Inflammatory macrophage treated with lipopolysaccharide for 4 hours (primary cell): ENCODE measurements at places on chromosomes 12 and 14.

GRCh38 chr12:49227713-49228112, 37.2 kb upstream of the TUBA1C start:
- no peak for DNase-seq

DNA sequence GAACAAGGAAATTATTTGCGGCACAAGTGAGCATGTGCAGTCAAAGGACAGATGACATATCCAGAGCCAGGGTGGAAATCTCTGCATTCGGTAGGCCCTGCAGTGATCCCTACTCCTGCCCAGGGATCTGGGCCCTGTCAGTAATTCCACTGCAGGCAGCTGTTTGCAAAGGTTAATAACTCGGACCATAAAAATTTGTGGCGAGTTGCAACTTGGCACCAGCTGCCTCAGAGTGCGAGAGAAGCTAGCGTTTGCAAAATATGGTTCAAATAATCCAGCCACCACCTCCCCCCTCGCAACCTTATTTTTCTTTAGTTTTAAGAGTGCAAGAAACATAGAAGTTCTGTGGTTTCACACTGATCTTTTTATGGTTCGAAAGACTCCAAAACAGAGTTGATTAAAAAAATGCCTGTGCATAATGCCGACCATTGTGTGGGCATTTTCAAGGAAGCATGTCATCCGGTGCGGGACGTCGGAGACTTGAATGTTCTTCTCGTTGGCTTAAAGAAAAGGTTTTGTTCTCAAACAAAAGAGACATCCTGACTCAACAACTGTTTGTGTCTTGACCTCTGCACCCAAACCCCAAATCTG, 224.5 kb downstream of the BCL11B start:
- no peak for DNase-seq

DNA sequence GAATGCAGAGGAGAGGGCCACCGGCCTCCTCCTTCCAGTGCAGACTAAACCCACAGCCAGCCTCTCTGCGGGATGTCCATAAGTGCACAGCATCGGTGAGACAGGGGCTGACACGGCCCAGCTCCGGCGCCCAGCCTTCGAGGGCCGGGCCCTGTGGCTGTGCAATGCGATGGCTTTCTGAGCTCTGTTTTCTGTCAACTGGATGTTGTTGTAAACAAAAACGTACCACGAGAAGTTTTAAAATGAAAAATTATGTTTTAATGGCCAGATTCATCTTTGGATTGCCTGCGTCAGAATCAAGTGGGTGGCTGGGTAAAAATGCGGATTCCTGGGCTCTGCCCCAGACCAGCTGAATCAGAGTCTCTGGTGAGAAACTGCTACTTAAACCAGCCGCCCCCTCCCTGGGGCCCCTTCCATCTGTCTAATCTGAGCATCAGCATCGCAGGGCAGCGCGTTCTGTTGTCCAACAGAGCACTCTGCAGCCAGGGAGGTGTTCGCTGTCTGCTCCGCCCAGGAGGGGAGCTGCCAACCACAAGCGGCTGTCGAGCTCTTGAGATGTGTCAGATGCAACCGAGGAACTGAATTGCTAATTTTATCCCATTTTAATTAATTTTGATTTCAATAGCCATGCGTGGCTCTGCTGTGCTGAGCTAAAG, 133.4 kb downstream of the RFLNA start:
- no peak for DNase-seq

GRCh38 chr14:68586896-68587751, 205.7 kb downstream of the ZFP36L1 start:
- DNase-seq, result no peak

DNA sequence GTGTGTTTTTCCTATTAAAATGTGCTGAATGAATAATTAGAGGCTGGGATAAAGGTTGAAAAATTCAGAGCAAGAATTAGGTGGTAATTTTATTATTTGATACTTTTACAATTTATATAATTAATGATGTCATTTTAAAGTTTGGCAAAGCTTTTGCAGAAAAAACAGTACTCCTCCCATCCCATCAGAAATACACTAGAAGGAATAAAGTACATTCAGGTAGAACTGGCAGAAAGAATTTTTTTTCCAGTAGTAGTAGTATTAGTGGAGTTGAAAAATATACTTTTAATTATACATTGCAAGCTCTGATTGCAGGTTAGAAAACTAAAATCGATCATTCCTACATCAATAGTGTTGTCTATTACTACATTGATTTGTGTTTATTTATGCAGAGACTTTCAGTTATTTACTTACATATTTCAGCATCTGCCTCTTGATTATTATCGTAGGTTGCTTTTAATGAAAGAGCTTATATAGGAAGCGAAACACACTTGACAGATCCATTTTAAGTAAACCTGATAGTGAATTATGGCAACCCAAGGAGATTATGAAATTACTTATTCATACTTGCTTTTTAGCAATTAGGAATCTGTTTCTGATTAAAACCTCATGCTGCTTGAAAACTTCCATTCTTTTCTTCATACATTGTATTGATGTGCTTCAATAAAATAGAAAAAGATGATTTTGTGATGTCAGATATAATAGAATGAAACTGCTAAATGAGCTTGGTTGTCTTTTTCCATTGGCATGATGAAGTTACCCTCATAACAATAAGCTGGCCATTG, 10.1 kb downstream of the FOXG1 start:
- no peak for DNase-seq

DNA sequence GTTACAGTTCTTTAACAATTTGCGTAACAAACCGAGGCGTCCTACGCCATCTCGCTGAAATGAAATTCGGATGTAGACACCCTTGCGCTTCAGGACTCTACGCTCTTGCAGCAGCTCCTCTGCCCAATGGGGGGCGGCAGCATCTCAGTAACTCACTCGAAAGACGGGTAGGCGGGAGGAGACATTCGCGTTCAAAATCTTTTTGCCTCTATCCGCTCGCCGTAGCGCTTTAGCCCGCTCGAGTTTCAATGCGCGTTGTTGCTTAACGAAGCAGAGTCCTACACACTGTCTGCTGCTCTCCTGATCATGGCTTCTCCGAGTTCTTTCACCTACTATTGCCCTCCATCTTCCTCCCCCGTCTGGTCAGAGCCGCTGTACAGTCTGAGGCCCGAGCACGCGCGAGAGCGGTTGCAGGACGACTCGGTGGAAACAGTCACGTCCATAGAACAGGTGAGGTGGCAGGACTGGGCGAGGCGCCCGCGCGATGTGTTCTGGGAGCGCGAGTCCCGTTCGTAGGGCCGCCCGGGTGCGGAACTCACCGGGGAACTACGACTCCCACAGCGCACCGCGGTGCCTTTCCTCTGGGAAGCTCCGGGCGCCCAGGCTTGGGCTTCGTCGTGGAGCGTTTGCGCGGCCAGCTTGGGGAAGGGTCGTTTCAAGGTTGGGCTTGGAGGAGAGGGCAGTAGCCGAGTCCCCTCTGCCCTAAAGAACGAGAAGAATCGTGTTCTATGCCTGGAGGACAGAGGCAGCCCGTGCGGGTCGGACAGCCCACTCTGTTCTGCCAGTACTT, at the start of gene FNTB:
TSS of gene FNTB (plus strand) at position 248 of the 790 bp plus-strand sequence. CDS start at position 307, 59 bp downstream.
- DNase-seq, result peak; percentile 99

GRCh38 chr12:943051-943450, 6.4 kb downstream of the RAD52 start:
- DNase-seq, result no peak

- DNase-seq, result no peak
Measured at GRCh38 chr14:87161502-87161901, 831.5 kb downstream of the GALC start.

GRCh38 chr14:105422695-105423487, 3.3 kb downstream of the MTA1 start:
- DNase-seq, result no peak

DNA sequence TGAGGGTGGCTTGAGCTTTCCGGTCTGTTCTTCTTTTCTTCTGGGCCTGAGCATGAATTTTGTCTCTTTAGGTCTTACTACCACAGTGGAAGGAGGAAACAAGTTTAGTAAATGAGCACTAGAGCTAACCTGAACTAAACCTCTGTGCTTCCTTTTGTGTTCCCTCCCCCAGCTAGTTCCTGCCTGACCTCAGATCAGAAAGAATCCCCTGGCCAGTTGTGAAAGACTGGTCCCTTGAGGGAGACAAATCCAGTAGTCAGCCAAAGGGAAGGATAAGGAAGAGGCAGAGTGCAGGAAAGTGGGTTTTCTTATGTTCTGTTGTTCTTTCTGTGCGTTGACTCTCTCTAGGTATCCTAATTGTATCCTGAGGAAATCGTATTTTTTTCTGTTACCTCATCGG, 17.5 kb downstream of the ZNF664 start:
- DNase-seq, result peak; percentile 15

- no peak for DNase-seq
Measured at GRCh38 chr12:2759733-2760132, 35.0 kb upstream of the FKBP4 start.

DNA sequence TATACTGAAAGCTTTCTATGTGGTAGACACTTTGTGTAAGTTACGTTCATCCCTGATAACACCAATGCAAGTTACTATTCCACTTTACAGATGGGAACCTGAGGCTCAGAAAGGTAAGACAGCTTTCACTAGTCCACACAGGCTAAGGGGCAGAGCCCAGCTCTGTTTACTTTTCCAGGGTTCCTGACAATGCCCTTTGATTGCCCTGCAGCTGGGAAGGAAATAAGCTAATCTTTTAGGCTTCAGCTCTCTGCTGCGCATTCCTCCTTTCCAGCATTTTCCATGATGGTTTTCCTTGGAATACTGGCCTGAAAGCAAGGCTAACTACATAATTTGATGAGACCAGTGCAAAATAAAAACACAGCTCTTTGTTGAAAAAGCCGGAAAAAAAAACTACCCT, 185.7 kb upstream of the BTG1 start:
- DNase-seq, result no peak

DNA sequence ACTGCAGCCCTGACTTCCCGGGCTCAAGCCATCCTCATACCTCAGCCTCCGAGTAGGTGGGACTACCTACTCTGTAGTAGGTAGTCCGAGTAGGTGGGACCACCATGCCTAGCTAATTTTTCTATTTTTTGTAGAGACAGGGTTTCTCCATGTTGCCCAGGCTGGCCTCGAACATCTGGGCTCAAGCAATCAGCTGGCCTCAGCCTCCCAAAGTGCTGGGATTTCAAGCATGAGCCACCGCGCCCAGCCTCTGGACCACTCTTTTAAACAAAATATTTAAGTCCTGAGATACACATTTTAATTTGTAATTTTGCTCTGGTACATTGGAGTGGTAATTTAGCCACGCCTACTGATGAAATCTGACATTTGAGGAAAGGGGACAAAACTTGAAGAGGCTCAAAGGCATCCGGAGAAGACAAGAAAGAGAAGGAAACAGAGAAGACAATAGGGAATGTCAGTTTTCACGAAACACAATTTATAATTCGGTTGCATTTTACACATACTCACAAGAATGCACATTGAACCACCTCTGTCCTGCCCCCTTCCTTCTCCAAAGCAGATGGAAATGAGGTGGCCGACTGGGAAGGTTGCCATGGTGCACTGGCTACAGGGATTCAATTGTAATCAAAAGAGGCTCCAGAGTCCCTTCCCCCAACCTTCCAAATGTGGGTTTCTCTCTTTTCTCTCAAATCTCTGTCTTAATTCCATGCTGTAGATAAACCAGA, 9.7 kb upstream of the TUBA1A start:
- DNase-seq, result no peak

- no peak for DNase-seq
Measured at GRCh38 chr12:110971189-110971920, 51.0 kb upstream of the MYL2 start.

- no peak for DNase-seq
Measured at GRCh38 chr12:113299619-113300237, 35.2 kb downstream of the SLC8B1 start.

GRCh38 chr14:76271041-76271755, 104.7 kb upstream of the ESRRB start:
- DNase-seq, result no peak

DNA sequence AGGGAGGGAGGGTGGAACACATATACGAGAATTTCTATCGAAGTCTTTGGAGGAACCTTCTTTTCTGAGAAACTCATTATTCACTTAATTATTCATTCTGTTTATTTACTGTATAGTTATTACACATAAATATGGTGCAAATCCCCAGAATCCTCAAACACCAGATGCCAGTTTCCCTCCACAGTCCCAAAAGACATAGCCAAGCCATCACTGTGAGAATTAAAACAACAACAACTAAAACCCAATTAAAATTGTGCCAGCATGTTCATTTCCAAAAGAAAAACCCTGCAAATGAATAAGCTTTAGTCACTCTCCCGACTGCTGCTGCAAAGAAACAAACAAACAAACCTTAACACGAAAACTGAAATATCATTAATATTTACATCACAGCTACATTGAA, 173.5 kb downstream of the EFCAB11 start:
- DNase-seq, result no peak

GRCh38 chr12:103840462-103840875, 565 bp downstream of the NT5DC3 start:
- DNase-seq, result no peak

GRCh38 chr12:3311491-3312103, 179.4 kb upstream of the PRMT8 start:
- DNase-seq, result no peak

- no peak for DNase-seq
Measured at GRCh38 chr12:11722578-11723138, 73.2 kb downstream of the ETV6 start.

- no peak for DNase-seq
Measured at GRCh38 chr12:105352052-105352451, 21.6 kb downstream of the C12orf75 start.

DNA sequence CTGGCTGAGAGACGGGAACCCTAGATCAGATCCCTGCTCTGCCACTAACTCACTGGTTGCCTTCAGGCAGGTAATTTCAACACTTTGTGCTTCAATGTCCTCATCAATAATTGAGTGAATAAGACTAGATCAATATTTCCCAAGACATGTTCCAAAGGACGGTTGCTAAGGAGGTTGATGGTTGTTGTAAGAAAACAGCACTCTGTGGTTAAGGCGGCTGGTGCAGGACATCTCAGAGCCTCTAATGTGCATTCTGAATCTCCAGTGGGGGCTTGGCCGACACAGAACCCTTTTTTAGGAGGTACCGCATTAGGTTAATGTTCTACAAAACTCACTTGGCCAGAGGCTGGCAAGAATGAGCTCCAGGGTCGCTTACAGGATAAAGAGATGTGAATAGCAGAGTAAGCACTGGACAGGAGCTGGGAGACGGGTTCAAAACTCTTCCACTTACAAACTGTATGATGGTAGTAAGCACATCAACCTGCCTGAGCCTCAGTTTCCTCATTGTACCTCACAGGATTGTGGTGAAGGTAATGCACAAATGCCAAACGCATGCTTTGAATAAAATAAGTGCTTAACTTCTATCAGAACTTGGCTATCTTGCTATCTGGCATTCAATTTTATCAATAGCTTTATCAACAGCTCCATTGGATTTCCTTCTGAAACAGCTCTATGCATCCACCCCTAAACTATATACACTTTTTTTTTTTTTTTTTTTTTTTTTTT, 136.9 kb upstream of the PARP11 start:
- no peak for DNase-seq
